Naive thymus-derived CD4-positive, alpha-beta T cell (primary cell): ENCODE measurements at places on chromosomes 13 and 19. TPM values are rescaled to one million over a fixed set of nuclear protein-coding genes. Genes with fewer than 3 reads are reported as not detected.

DNA sequence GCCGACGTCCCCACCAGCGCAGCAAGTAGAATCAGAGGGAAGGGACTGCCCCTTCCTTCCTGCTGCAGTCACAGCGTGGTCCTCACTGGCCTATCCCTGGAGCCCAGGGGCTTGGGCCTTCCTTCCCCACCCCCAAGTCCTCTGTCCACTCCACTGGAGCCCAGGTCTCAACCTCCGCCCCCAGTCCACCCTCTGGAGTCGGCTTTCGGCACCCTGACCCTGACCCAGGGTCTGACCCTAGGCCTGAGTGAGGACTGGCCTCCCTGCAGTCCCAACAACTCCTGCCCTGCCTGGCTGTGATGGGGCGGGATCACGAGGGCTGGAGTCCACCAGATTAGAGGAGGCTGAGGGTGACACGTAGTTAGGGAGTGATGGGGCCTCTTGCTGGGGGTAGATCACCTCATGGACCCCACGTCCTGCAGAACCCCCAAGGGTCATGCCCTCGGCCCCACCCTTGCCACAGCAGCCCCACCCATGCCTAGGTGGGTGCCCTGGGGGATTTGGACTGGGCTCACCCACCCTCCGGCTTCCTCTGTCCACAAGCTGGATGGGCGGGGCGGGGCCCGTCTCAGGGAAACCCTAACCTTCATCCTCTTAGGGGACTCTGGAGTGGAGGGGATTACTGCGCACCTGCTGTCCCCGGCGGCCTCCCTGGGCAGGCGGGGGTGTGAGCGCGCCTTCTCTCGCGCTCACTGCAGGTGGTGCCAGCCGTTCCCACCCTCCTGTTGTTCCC lies 3.8 kb downstream of the RAX2 start:
- H3K4me3 ChIP-seq = no peak overlapping the region
- peaks cover 11% of the 10 kb centered on the region for H3K4me1 ChIP-seq
- H3K27me3 ChIP-seq = no peaks in the 10 kb centered on the region

DNA sequence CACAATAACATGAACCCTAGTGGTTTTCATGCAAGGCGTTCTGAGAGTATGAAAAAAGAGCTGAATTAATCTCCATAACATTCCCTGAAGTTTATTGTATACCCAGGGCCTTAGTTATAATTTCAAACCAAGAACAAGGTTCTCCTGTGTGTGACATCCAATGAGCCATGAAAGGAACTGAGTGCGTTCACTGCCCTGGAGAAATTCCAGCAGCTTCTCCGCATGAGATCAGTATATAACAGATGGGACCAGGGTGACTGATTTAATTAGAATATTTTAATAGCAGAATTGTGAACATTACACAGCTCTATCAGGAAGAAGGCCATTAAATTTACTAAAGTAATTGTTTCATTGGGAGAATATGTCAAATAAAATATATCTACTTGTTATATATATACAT lies 1190.5 kb upstream of the SLC10A2 start:
- no peak overlapping the region for H3K27ac ChIP-seq
- H3K27me3 ChIP-seq = no peaks in the 10 kb centered on the region
- no peaks in the 10 kb centered on the region for H3K36me3 ChIP-seq
- no peak for DNase-seq

- no peaks in the 10 kb centered on the region for H3K36me3 ChIP-seq
- no peak overlapping the region for H3K4me3 ChIP-seq
- no peak overlapping the region for H3K27ac ChIP-seq
- H3K4me1 ChIP-seq = peaks cover 14% of the 10 kb centered on the region
These were observed 8.8 kb downstream of the STAP2 start for GRCh38 chr19:4329858-4330257.

DNA sequence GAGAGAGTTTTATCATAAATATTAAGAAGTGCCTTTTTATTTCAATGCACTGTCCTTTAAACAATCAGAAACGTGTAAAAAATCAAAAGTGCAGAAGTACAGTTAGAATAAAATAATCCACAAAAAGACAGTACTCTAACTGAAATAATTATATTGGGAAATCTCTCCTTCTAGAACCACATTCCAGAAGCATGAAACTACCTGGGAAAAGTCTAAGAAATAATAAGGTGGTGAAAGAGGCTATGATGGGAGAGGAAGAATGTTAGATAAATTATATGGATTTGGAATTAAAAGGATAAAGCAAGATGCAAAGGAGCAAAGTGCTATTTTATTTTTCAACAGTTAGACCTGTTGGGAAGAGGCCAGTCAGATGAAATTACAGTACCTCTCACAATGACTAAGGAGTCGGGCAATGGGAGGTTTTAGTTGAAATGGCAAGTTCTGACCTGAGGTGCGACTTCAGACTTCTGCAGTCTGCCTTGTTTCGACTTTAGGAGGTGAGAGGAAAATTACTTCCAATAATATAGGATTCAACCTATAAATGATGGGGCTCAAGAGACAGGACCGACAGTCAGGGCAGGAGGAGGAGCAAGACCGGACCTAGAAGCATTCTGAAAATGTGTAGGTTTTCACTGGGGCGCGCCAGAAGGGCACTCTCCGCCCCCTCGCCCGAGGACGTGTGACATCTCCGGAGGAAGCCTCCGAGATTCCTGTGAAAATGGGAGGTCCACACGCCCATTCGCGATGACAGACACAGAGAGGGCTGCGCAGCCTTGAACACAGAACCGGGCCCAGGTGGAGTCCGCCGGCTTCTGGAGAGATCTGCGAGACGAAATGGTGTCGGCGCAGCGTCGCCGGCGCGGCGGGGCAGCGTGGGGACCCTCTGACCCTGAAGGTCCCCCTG lies 717 bp downstream of the SPRYD7 start:
- DNase-seq = peak; percentile 28
- peaks cover 10% of the 10 kb centered on the region for H3K4me1 ChIP-seq
- peak overlapping the region; percentile 99 for H3K4me3 ChIP-seq
- H3K27ac ChIP-seq = peak overlapping the region; percentile 69
- H3K36me3 ChIP-seq = peaks cover 11% of the 10 kb centered on the region

DNA sequence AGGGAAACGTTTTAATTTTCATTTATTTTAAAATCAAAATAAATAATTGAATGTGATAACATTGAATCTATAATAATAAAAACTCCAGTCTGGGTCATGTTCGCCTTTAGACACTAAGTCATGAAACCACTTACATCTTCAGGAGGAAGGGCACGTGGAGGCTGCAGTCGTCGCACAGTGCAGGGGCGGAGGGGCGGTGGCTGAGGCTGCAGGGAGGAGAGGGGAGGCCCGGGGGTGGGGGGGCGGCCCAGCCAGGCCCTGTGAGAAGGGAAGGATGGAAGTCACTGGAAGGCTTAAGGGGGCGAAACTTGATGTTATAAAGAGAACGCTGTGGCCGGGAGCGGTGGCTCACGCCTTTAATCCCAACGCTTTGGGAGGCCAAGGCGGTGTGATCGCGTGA lies 14.9 kb upstream of the LATS2 start:
- H3K36me3 ChIP-seq = no peaks in the 10 kb centered on the region
- H3K4me3 ChIP-seq = no peak overlapping the region
- H3K27me3 ChIP-seq = peaks cover 2% of the 10 kb centered on the region
- H3K27ac ChIP-seq = no peak overlapping the region

- no peaks in the 10 kb centered on the region for H3K27me3 ChIP-seq
- no peaks in the 10 kb centered on the region for H3K36me3 ChIP-seq
- no peak overlapping the region for H3K4me3 ChIP-seq
- DNase-seq = no peak
- H3K4me1 ChIP-seq = no peaks in the 10 kb centered on the region
These were observed 214.1 kb downstream of the COL4A1 start for GRCh38 chr13:110092831-110093247.

DNA sequence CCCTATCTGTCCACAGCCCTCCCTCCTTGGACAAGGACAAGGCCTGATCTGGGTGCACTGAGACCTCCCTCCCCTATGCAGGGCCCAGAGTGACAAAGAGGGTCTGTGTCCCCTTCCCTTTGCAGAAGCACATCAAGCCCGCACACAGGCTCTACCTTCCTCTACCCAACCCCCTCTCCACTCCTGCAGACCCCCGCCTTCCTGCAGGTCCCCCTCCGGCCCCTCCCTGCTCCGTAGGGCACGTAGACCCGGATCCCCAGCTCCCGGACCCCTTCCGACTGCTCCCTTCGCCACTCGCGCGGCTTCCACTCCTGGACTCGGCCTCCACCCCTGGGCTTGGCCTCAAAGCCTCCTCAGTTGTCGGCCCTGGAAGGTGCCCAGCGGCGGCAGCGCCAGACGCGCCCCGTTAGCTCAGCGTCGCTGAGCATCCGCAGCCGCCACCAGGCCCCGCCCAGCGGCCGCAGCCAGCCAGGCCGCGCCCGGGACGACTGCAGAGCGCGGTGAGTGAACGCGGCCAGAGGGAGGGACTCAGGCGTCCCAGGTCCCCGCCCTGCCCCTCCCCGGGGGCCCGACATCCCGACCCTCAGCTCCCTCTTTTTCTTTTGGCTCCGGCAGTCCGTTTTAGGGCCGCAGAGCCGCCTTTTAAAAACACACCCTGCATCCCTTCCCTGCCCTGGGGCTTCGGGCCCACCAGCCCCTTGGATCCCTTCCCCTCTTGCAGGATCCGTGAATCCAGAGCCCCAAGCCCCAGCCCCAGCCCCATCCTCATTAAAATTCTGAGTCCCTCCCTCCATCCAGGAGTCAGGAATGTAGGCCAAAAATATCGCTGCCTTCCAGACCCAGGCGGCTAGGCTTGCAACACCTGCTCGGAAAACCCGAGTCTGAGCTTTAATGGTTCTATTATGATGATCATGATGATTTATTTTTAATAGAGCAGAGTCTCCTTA lies 1.5 kb upstream of the MYADM start:
- peak overlapping the region; percentile 73 for H3K4me3 ChIP-seq
- no peaks in the 10 kb centered on the region for H3K27me3 ChIP-seq
- peaks cover 17% of the 10 kb centered on the region for H3K4me1 ChIP-seq
- H3K27ac ChIP-seq = peak overlapping the region; percentile 99

DNA sequence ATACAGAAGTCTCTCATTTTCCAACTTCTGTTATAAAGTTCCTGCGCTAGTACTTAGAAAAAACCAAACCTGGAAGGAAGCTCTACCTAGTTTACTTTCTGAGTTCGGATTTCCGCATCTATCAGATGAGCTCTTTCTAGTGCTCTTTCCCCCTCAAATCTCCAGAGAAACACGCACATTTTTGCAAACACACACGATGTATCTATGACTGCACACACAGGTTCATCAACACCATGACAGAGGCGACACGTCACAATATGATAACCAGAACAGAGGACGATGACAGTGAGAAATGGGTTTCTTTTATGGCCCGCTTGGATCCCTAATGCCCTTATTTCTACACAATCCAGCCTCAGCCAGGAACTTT lies 629 bp upstream of the LRRC63 start:
- H3K27ac ChIP-seq = peak overlapping the region; percentile 88
- peak overlapping the region; percentile 81 for H3K4me3 ChIP-seq
- peaks cover 5% of the 10 kb centered on the region for H3K4me1 ChIP-seq
- peak; percentile 70 for DNase-seq
- H3K36me3 ChIP-seq = no peaks in the 10 kb centered on the region

GRCh38 chr13:35700671-35701070 lies 224.2 kb upstream of the MAB21L1 start:
- H3K4me3 ChIP-seq = no peak overlapping the region
- no peak for DNase-seq
- no peak overlapping the region for H3K27ac ChIP-seq

DNA sequence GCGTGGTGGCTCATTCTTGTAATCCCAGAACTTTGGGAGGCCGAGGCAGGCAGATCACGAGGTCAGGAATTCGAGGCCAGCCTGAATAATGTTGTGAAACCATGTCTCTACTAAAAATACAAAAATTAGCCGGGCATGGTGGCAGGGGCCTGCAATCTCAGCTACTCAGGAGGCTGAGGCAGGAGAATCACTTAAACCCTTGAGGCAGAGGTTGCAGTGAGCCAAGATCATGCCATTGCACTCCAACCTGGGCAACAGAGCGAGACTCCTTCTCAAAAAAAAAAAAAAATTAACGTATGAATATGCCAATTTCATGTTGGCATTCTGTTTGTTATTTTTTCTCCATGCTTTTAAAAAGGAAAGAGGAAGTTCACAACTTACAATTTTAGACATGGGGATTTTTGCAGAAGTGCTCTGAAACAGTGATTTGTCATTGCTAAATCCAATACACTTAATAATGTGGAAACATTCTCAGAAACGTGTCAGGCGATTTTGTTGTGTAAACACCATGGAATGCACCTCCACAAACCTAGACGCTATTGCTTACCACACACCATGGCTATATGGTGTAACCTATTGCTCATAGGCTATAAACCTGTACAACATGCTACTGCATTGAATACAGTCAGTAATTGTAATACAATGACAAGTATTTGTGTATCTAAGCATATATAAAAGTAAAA lies 115.9 kb upstream of the PCDH20 start:
- no peaks in the 10 kb centered on the region for H3K4me1 ChIP-seq
- no peaks in the 10 kb centered on the region for H3K36me3 ChIP-seq

The ICAM5 gene
- not detected for polyA plus RNA-seq

The C13orf46 gene
- polyA plus RNA-seq = 1.4 TPM

The JOSD2 gene
- 17.8 TPM for polyA plus RNA-seq

The FBN3 gene
- polyA plus RNA-seq = not detected

The PSG3 gene
- not detected for polyA plus RNA-seq
